A549 (cell line): ENCODE measurements at places on chromosomes 11 and 22. TPM values are rescaled to one million over a fixed set of nuclear protein-coding genes. Genes with fewer than 3 reads are reported as not detected.

GRCh38 chr11:123702139-123702538, 39.3 kb downstream of the ZNF202 start:
- no peak for DNase-seq

GRCh38 chr11:125308246-125308645, 143.7 kb downstream of the PKNOX2 start:
- no peak for DNase-seq

- DNase-seq: no peak
Observed at GRCh38 chr11:69005631-69006368, 7.2 kb downstream of the MRGPRF start.

DNA sequence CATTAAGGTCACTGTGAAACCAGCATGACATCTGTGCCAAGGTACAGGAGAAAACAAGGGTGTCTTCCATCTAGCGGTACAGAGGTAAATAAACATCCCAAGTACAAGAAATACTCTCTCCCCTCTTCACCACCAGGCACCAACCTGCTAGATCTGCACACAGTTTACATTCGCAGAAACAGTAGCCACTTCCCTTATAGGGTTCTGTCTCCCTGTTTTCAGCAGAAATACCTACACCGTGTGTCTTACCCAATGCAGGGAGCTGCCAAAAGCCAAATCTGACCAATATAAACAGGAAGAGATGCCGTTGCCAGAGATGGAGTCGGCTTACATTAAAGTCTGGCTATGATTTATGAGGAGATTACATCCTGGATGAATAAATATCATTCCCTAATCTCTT, 1.2 kb downstream of the SCN4B start:
- no peak for DNase-seq

Gene RTCB
- polyA plus RNA-seq: 91.3 to 95.7 TPM (median 93.3 TPM) in 3 replicates
